ENCODE measurements at places on chromosomes 4 and X. TPM values are rescaled to one million over a fixed set of nuclear protein-coding genes. Genes with fewer than 3 reads are reported as not detected.
A peak's percentile ranks its signal among the peaks of the same experiment; 100 is the strongest.

- H3K36me3 ChIP-seq = no peaks in the 10 kb centered on the region
- no peaks in the 10 kb centered on the region for H3K27me3 ChIP-seq
- DNase-seq = no peak
- H3K4me3 ChIP-seq = no peak overlapping the region
Measured at GRCh38 chrX:54178100-54178940, 4.7 kb downstream of the FAM120C start.

GRCh38 chr4:36351082-36351666 is 69.8 kb downstream of the DTHD1 start:
- H3K36me3 ChIP-seq = no peaks in the 10 kb centered on the region
- H3K4me3 ChIP-seq = no peak overlapping the region
- H3K4me1 ChIP-seq = no peaks in the 10 kb centered on the region
- peak overlapping the region; percentile 1 for H3K27ac ChIP-seq
- H3K27me3 ChIP-seq = no peaks in the 10 kb centered on the region

- no peak overlapping the region for H3K4me3 ChIP-seq
- no peaks in the 10 kb centered on the region for H3K27me3 ChIP-seq
- peaks cover 10% of the 10 kb centered on the region for H3K4me1 ChIP-seq
- no peak for DNase-seq
- H3K27ac ChIP-seq = peak overlapping the region; percentile 8
Measured at GRCh38 chr4:7759216-7759615, 180.4 kb downstream of the AFAP1 start.

The FGF13 gene
- total RNA-seq = 3.2 TPM

The KLHL8 gene
- total RNA-seq = 18.4 TPM
